AG09319 (cell line): ENCODE measurements at places on chromosomes 3 and 15.

DNA sequence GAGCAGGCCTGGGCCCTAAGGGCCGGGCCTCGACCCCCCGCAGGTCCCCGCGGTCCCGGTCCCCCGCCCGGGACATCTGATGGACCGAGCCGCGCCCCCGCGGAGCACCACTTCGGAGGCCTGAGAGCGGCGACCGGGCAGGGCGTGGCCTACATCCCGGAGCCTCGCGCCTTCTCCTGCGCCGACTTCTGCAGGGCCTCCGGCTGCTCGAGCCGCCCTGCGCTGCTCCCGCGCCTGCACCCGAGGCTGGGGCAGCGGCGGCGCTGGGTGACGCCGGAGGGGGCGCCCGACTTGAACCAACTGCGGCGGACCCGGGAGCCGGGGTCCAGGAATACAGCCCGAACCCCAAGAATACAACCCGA, 14.9 kb upstream of the GP9 start:
- DNase-seq, result no peak

- peak; percentile 36 for DNase-seq
Measured at GRCh38 chr15:56496635-56497034, 31.7 kb upstream of the MNS1 start.

DNA sequence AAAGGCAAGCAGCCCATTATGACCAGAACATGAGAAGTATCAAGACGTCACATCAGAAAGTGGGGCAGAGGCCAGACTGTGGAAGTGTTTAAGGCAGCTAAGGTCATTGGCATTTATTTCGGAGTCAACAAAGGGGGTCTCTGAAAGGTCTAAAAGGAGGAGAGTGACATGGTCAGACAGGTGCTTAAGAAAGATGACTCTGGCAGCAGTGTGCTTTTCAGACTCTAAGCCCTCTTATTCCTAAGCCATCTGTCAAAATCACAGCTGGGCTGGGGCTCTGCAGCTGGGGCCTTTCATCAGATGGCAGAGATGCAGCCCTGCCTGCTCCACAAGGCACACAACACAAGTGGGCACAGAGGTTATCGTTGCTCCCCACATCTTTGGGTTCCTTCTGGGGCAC, 14.0 kb downstream of the FBXL22 start:
- DNase-seq, result no peak

GRCh38 chr15:62841891-62842559, 200.5 kb upstream of the TPM1 start:
- DNase-seq, result no peak

DNA sequence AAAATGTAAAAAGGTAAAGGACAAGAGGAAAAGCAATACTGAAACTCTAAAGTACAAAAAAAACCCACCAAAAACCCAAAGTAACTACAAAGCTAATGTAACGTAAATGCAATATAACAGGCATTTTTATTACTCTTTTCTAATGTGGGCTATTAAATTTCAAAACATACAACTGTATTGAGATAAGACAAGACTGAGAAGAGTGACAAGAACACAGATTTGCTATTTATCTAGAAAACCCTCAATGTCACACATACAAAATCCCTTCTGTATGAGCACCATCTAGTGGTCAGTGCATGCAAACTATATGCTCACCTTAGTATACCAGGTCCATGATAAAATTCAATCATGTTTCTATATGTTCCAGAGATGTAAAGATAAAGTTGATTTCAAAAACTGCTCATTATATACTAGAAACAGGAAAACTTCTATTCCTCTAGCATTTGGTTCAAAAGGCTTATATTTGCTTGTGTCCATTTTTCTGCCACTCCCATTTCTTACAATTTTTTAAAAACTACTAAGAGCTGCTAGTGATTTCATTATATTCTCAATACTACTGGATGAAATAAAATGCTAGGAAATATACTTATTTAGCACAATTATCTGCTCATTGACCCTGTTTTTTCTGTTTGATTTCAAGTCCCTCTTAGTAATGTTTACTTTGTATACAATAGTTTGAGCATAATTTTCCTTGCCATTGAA, 111.4 kb downstream of the DLG1 start:
- DNase-seq, result no peak

DNA sequence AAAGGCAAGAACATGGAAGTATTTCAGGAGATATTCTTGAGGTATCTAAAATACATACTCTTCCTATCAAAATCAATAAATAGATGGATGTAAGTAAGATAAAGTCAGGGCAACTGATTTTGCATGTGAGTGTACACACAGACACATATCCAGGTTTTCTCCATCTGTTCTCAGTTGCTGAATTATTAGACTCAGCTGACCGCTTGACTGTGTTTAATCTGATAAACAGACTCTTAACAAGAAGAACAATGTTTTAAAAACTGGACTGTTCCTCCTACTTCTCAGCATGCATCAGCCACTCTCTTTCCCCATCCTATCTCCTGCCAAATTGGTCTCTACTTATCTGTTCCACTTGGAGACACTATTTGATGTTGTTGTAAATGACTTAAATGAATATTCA, 73.5 kb downstream of the GOLGA8G start:
- no peak for DNase-seq

DNA sequence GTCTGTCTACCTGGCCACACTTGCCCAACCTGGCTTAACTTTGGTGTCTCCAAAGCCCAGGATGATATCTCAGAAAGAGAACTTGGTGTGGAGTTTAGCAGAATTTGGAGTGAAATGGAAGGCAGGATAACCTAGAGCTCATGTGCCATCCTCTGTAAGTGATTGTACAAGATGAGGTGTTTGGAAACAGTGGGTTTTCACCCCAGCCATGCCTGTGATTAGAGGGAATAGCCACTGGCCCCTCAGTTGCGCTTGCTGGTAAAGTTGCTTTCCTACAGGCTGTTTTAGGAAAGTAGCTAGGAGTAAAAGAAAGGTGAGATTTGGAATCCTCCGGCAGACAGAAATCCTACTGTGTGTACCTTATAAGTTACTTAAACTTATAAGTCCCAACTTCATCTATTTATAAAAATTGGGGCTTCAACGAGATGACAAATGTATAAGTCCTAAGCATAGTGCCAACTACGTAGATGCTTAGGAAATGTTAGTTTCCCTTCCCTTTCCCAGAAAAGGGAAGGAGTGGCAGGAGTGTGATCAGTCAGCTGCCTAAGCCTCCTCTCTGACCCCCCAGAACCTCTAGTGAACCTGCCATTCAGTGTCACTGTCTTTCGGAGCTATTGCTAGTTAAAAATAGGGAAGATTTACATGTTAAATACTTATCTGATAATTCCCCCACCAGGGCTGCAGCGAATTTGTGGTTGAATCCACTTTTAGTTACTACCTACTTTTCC, 13.4 kb upstream of the BMF start:
- DNase-seq, result no peak

- DNase-seq, result no peak
Measured at GRCh38 chr15:66771351-66771650, 69.3 kb downstream of the SMAD6 start.

- DNase-seq, result no peak
Measured at GRCh38 chr3:45548681-45549075, 45.9 kb upstream of the LIMD1 start.

DNA sequence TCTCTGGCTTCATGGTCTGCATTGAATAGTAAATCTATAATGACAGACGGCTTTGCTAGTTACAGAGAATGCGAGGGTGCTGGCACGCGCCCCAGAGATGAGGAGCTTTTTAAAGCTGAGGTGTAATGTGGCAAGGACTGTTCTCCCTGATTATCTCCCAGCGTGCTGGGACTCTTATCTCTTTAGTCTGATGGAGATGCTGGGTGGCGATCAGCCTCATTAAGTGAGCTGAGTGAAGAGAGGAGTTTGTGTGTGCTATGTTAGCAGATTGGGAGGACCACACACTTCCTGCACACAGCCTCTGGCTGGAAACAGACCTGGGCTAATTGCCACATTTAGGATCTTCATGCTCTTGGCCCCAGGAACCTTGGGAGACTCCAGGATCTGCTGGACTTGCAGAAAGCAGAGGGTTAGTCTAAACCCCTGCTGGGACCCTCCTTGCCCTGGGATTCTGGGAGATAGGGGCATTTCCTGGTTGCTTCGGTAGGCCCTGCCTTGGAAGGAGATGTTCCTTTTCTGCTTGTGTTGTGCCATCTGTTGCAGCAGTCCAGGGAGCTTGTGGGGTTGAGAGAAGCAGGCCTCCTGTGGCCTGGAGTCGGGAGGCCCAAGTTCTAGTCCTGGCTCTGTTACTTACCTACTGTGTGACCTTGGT, 15.0 kb downstream of the PDIA5 start:
- no peak for DNase-seq

GRCh38 chr3:30664884-30665283, 58.5 kb downstream of the TGFBR2 start:
- DNase-seq, result no peak

DNA sequence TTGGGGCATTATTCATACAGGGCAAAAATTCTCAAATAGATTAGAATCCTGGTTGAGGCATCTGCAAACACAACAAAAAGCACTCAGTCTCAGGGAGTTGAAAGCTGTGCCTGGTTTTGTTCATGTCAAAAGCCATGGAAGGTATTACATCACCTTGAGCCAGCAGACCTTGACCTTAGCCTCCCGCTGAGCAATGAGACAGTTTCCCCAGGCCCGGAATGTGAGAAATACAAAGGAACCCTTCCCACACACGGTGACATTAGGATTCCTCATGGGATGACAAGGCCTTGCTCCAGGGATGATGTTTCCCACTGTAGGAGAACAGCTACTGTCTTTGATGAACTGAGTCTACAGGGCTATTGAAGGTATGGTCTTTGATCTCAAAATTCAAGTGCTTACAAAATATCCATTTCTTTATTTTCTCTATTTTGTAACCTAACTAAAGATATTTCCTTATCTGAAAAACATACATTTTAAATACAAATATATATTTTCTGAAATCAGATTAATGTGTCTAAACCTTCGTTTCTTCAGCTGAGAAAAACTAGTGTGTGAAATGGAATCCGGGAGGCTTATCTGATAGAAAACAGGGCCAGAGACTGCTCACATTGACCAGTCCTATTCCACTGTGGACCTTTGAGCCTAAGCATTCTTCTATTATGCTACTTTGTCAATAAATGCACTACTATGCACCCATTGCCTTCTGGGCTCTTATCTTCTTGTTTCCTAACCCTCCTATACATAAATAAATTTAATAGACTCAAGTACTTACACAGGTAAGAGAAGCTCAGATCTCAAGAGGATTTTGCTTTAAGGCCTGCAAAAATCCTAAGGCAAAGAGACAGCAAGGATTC, 298.2 kb downstream of the KBTBD8 start:
- no peak for DNase-seq

DNA sequence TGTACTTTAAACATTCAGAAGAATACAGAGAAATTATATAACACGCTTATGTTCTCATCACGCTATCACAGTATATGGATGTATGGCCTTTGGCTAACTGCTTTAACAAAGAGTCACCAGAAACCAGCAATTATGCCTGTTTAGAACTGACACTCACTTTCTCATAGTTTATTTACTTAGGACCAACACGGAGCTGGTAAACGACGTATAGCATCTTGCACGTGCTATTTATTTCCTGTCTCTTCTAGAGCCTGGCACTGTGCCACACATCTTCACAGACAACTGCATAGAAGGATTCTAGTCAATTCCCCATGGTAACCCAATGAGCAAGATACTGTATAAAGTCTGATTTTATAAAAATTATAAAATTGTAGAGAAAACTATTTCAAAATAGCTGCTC, 43.6 kb downstream of the TBC1D2B start:
- no peak for DNase-seq

- no peak for DNase-seq
Measured at GRCh38 chr3:23116081-23116837, 86.9 kb upstream of the UBE2E2 start.

- DNase-seq, result no peak
Measured at GRCh38 chr3:43693594-43693993, 2.9 kb downstream of the ABHD5 start.

- DNase-seq, result no peak
Measured at GRCh38 chr3:27454914-27455313, 29.3 kb downstream of the SLC4A7 start.

GRCh38 chr3:133236901-133237300, 163.0 kb upstream of the BFSP2 start:
- no peak for DNase-seq

DNA sequence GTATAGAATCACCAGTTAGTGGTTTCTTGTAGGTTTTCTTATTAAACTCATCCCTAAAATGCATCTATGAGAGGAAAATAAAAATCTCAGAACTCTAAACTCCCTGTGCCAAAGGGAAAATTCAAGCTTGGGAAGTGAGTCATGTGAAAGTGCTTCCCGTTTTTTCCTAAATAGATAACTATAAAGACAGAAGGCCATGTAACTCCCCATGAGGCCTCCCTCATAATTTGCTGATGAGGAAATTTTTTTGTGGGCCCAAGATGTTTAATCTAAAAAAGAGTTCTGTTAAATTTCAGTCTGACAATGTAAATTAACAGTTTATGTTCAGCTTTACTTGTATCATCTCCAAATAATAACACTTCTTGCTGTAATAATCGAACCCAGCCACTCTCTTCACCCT, 1273.9 kb downstream of the OTOL1 start:
- no peak for DNase-seq

DNA sequence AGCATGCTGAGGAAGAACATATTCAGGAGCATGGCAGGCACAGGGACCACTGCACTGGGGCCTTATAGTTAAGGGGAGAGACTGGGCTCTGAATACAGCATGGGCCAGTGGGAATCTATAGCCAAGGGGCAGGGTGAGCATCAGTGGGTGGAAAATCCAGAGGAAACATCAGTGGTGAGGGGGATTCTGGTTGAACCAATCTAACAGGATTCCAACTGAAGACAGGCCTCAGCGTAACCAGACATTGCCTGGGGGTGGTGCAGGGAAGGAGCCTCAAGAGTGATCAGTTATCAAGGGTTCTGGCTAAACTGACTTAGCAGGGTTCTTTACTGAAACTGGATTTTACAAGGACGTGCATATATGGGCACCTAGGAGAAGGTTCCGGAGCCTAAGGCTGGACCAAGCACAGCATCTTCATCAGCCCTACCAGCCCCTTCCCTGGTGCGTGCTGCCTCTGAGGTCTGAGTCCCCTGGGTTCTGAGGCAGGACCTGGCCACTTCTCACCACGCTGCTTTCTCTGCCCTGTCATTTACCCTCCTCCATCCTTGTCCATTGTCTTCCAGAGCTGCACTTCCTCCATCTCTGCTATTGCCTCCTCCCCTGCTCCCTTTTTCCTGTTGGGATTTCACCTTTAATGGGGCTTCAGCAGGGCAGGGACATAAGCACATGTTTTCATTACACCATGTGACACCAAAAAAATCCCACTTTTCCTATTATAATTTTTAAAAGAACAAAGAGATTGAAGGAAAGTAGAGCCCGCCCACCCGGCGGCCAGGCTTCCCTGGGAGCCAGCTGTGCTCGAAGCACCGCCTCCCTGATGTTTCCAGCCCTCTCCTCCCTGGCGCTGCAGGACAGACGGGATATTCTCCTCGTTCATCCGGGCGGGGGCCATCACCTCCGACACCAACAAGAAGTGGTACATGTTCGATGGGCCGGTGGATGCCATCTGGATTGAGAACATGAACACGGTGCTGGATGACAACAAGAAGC, 52.1 kb downstream of the DNAH1 start:
- no peak for DNase-seq

- DNase-seq, result no peak
Measured at GRCh38 chr15:74808078-74808839, 4.4 kb upstream of the LMAN1L start.

GRCh38 chr3:168030577-168030976, 65.1 kb downstream of the GOLIM4 start:
- DNase-seq, result no peak
